ENCODE measurements at places on chromosomes 6 and 20. TPM values are rescaled to one million over a fixed set of nuclear protein-coding genes. Genes with fewer than 3 reads are reported as not detected.

The XKR7 gene
- not detected for total RNA-seq

DNA sequence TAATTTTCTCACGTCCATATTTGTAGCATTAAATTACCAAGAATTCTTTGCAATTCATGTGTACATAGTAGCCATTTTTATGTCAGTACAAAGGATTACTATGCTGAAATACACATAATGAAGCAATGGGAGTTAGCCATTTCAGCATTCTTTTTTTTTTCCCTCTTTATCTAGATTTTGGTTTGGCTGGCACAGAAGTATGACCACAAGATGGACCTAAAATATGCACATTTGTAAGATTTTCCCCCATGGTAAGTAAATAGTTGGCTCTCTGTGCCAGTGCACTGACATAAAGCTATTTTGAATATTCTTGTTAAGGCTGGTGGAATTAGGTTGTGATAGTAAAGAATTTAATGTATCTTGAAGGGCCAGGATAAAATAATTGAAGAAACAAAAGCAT lies 486.1 kb upstream of the BTBD3 start:
- DNase-seq = no peak

DNA sequence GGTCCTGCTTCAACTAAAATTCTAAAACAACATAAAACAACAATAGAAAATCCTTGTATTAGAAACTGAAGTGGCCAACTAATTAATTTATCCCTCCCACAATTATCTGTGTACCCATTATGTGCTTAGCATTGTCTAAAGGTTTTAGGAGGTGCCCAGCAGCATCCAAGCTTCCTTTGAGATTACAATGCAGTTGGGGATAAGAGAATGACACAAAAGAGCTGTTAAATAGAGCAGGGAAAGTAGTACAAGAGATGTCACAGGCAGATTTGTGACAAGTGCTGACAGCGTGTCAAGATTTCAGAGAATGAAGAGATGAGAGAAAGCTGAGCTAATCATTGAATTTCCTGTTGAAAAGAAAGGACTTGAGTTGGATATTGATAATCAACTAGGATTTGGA lies 204.8 kb downstream of the OTOR start:
- DNase-seq = no peak

DNA sequence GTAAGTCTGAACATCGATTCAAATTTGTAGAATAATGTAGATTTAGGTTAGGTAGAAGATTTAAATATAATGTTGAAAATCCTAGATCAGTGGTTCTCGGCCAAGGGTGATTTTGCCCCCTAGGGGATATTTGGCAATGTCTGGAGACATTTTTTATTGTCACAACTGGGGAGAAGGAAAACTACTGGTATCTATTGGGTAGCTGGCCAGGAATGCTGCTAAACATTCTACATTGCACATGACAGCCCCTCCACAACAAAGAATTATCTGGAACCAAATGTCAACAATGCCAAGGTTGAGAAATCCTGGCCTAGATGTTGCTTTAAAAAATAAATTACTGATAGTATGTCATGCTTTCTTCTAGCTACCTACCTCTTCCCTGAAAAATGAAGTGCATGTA lies 76.1 kb downstream of the HIVEP2 start:
- no peak for DNase-seq

DNA sequence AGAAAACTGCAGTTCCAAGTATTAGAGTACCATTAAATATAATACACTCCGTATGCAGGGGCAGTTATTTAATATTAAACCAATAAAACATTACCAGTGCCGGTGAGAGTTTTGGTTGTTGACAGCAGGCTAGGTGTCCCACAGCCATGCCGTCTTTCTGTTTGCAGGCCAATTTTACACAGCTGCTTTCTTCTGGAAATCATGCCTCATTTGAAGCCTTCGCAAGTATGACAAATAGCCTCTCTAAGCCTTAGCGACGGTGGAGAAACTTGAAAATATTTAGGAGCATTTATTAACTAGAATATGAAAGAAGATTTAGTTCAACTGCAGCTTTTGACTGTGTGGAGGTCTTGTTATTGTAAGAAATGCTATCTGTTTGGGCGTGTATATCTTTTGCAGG lies 226.0 kb downstream of the BMP2 start:
- no peak for DNase-seq

The BHLHE23 gene
- total RNA-seq = not detected

The ATP6V1G2 gene
- not detected for total RNA-seq

DNA sequence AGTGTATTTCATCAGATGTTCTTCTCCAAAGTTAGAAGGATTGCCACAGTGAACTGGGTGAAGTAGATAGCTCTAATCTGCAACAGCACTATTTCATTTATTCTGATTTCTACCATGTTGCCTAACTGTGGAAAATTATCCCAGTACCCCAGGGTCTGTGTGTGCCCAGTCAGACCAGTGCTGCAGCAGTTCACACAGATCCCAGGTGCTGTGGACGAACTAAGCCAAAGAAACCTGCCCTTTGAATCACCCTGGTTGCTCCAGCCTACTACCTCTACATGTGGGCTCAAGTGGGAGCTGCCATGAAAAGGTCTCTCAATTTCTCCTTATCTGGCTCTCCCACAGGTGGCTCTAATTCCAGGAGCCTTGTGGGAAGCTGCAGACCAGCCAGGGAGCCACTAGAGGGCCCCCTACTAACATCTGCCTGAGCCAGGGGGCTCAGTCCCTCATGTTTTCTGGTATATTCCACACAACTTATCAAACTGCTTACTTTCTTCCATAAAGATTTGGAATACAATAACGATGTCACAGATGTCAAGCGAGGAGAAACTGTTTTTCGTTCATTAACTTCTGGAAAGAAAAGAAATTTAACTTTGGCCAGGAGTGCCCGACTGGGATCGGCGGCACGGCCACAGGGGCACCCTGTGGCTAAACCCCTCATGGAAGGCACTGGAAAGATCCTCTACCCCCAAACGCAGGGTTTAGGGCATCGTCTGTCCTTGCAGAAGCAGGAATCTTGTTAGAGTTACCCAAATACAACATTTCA lies 31.6 kb upstream of the LY86 start:
- no peak for DNase-seq

GRCh38 chr6:123587838-123588545 lies 48.8 kb downstream of the TRDN start:
- DNase-seq = no peak

GRCh38 chr6:26598267-26598666 lies 1.5 kb downstream of the ABT1 start:
- DNase-seq = no peak

Measured in uterus (tissue), 4 donors.